Thoracic aorta (tissue), 2 donors: ENCODE measurements at places on chromosomes 2 and 18.

DNA sequence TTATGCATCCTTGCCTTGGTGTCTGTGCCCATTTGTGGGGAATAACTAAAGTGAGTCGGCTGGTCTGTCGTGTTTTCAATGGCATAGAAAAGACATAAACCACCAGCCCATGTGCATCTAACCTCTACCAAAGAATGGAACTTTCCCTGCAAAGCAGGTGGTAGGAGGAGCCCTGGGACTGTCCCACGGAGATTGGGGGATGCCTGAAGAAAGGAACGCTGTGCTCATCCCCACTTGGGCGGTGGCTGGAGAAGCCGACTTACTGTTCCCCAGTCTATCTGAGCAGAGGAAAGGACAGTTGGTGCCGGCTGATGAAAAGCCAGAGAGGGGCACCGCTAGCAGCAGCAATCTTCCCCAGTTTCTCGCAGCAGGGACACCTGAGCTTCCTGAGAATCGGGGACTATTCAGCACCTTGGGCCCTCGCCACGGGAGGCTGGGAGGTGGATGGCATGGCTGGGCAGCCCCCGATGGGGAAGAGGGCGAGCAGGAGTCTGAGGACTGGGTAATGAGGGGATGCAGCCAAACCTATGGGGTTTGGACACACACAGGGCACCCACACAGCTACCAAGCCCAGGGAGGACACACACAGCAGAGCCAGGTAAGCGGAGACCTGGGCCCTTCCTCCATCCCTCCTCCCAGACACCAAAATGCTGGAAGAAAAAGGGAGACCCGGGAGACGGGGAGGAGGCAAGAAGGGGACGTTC, 53.7 kb upstream of the AGAP1 start:
- no peak for DNase-seq

GRCh38 chr2:128262315-128263253, 56.1 kb downstream of the HS6ST1 start:
- DNase-seq = no peak

DNA sequence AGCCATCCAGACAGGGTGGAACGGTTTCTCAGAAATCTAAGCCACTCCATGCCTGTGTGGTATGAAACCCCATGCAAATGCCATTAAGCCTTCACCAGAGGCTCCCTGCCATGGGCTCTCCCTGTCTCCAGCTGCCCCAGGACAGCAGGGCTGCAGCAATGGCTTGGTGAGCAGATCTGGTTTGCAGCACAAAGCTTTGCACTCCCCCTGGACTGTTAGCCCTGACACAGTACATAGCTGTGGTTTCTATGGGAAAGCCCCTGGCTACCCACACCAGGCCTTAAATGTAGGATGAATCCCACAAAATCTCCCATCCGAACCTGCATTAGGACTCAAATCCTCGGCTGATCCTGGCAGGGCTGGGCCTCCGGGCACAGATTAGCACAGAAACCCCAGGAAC, 291.6 kb downstream of the TNS1 start:
- no peak for DNase-seq

- no peak for DNase-seq
These were observed 130.9 kb upstream of the PTPRM start for GRCh38 chr18:7436166-7436565.

GRCh38 chr2:66575625-66576310, 140.8 kb downstream of the MEIS1 start:
- no peak for DNase-seq

GRCh38 chr2:197972061-197972460, 167.7 kb downstream of the PLCL1 start:
- DNase-seq = peak; percentile 36

GRCh38 chr2:138280999-138281695, 220.4 kb upstream of the SPOPL start:
- no peak for DNase-seq

DNA sequence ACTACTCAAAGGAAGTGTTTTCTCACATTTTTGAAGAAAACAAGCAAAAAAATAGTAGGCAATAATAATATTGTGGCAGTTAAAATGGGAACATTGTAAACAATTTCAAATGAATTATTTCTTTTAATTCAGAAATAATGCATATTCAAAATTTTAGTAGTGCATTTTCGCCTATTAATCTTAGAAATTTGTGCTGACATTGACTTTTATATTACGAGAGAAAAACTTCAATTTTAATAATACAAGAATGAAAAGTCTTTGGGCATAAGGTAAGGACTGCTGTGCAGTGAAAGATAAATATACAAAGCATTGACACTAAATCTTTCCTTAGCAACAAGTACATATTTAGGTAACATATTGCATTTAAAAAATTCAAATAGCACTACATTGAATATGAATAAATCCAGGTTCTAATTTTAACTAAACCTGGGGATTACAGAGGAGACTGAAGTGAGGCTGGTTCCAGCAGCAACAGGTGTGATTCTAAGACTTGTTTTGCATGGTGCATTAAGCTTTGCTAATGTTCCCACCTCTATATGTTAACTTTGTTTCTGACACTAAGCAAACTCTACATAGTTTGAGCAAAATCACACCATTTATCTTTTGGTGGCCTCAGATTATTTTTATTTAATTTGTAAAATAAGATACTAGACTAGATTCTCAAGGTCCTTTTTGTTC, 40.5 kb downstream of the CALCRL start:
- no peak for DNase-seq

GRCh38 chr2:232865165-232865564, 4.9 kb upstream of the SNORC start:
- no peak for DNase-seq

DNA sequence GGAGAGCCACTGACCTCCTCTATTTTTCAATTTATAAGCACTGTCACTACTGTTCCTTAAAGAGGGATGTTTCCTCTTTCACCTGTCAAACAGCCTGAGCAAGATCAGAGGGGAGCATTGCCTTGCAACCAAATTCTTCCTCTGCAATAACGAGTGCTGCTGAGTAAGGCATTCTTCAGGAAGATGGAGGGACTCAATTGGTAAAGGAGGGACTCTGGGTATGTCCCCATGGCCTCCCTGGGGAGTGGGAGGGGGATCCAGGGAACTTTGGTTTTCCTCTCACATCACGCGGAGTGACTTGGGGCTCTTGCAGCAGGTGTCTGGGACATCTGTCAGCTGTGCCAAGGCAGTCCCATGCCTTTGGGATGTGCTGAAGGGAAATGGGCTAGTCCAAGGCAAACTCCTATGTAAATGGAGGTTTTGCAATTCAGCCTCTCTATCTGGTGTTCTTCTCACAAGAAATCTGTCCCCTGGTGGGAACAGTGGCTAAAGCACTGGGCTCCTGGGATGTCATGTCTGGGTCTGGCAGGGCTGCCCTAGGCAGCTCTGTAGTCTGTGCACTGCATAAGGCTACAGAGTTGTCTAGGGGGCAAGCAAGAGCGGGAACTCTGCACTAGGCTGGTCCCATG, 14.4 kb upstream of the HES6 start:
- DNase-seq = no peak

- no peak for DNase-seq
These were observed 1362.7 kb upstream of the CHAC2 start for GRCh38 chr2:52404866-52405265.

DNA sequence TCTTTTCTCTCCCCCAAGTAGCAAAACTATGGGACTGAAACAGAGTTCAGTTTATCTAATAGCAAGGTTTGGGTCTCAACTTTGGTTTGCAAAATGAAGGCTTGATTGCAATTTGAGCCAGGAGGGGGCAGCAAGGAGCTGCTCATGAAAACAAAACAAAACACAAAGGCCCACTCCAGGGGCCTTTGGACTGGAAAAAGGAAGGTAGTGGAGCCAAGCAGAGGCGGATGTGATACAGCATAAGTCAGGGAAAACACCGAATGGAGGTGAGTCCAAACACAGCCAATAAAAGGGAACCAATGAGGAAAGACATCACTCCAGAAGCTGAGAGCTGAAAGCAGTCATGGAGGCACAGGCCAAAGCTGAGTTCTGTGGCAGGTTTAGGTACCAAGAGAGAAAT, 799.7 kb upstream of the ACVR2A start:
- DNase-seq = no peak

DNA sequence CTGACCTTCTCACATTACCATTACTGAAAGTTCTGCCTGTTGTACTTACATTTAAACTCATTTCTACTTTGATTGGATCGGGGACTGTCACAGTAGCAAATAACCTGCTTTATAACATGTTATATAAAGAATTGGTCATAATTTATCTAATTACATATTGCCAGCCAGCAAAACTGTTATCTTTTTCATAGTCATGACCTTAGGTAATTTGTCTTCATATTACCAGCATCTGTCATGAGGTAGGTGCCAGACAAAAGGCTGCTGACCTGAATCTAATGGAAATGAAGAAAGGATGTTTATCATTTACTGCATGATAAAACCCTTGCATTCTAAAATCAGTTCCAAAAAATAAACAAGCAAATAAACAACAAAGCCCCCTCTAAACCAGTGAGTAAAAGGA, 89.4 kb upstream of the LRP1B start:
- DNase-seq = no peak

DNA sequence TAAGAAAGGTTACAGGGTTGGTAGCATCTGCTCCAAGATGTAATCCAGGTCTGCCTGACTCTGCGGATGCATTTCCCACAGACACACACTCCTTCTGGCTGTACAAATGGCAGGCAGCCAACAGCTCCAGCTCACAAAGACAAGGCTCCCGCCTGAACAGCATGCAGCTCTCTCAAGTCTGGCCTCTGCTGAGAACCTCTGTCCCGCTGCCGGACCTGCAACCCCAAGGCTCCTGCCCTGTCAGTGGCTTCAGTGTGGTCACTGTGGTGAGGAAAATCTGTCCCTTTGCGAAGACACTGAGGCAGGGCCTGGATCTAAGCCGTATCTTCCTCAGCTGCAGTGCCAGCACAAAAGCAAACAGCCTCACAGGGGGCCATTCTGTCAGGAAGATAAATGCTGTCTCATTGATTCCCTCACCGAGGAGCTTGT, 469.3 kb upstream of the MEX3C start:
- no peak for DNase-seq

- DNase-seq = peak; percentile 52
These were observed at the start of gene FIGN for GRCh38 chr2:163735685-163736432. Gene FIGN, minus strand, starts transcription at chr2:163736008. Its CDS starts 1,081 bp downstream, at chr2:163734927.

DNA sequence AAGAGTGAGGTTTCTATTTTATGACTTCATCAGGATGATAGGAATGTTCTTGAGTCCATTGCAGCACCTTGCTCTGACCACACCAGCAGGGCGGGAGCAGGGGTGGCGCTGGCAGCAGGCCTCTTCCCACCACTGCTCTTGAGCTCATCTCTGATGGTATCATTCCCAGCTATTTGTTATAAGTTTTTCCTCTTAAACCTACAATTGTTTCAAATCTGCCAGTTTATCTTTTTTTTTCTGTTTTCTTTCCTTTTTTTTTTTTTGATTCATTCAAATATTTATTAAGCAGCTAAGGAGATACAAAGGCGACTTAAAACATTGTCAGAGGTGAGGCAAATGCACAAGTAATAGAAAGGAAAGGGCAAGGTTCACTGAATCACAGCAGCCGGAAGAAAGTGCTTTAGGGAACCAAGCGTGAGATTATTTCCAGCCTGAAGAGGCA, 28.7 kb downstream of the NIFK start:
- no peak for DNase-seq

DNA sequence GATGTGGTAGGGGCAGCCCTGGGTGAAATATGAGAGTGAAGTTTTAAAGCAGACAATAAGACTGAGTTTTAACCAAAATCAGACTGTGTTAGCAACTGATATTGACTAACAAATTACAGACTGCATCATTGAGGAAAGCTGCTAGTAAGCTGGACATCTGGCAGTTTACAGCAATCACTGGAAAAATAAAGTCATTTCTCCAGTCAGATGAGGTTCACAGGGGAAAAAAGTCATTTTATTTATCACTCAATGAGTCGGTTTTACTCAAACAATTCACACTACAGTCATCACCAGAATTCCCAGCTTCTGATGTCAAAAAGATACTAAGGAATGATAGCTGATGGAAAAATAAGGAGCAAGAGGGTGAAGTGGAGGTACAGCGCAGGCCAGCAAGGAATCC, 10.5 kb upstream of the TMEM177 start:
- no peak for DNase-seq

- DNase-seq = no peak
These were observed 80.1 kb downstream of the FIGN start for GRCh38 chr2:163655667-163656066.

DNA sequence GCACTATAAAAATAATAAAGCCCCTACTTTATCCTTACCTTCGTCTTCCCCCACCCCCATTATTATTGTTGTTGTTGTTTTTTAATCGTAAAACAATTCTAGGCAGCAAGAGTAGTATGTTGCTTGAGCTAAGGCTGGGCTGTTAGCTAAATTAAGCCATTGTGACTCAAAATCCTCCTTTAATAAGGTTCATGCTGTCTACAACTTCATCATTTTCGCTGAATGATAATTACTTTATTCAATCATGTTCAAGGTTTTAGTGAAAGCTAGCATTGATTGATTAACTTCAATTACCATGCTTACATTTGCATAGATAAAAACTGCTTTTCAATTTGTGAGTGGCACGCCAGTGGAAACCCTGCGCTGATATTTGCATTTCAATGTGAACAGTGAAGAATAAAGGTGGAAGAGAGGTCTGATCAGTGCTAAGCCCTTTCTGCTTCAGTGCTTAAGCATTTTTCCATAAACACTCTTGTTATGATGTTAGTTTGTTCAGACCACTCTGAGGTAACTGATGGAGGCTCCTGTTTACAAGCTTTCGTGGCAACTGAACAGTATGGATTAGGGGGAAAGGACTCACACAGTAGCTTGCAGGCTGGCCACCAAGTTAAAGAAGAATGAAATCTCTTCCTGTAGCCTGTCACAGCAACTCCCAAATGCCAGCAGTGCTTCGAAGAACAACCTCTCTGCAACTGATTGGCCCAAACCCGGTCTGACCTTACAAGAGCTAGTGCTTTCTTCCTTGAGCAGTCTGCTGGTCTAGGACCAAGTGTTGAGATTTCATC, 156.8 kb downstream of the GPD2 start:
- no peak for DNase-seq

DNA sequence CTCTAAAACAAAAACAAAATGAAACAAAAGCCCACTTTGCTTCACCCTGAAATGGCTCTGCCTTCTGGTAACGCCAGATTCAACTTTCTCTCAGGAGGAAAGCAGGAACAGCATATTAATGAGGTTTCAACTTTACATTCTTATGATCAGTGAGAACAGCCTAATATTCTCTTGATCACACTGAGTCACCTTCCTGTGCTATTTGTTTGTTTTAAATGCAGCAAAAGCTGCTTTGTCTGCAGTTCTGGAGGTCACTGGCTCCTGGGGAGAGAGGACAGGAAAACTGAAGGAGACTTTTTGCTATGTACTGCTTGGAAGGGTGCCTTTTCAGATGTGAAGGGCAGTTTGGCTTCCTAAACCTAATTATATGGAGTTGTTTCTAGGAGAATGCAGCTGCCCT, 48.1 kb downstream of the MAIP1 start:
- DNase-seq = no peak
